ENCODE measurements at places on chromosomes 11 and 22.

DNA sequence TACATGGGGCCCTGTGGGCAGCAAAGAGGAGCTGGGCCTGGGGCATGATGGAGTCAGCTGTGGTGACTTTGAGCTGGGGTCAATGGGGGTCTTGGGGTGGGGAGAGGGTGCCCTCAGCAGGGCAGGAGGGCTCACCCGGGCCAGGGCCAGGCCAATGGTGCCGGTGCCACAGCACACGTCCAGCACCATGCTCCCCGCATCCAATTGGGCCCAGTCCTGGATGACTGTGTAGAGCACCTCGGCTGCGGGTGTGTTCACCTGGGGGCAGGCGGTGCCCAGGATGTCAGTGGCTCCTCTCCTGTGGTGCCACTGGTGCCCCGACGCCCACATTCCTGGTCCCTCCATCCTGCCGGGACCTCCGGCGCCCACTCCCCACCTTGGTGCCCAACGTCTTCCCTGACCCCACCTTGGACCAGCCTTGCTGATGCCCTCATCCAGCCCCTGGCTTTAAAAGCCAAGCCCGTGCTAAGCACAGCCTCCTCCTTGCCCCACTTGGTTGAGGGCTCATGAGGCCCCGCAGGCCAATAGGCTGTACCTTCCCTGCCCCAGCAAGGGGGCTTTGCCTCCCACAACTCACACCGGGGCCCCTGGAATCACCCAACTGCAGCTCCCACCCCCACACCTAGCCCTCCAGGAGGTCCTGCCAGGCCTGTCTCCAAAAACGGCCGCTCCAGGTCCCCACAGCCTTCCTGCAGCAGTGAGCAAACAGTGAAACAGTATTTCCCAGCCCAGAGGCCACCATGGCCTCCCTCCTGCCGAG is 2.2 kb upstream of the RANBP1 start:
- DNase-seq = no peak

DNA sequence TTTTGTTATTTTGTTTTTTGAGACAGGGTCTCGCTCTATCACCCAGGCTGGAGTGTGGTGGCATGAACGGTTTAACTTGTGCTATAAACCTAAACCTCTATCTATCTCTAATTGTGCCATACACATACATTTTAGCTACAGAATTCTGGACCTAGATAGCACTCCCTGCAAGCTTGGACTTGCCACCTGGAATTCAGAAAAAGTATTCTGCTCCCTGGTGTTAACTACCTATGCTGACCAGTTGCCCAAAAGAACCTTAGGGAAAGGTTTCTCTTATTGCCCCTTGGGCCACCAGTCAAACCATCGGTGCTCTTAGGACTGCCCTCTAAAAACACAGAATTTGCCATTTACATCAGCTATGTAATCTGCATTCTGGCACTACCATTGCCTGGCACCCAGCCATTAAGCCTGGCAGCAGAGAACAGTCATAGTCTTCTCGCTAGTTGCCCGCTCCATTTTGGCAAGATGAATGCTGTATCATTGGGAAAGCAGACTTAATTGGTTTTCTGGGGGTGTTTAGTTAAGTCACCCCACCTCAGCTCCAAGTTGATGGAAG is 55.3 kb downstream of the ETS1 start:
- no peak for DNase-seq

DNA sequence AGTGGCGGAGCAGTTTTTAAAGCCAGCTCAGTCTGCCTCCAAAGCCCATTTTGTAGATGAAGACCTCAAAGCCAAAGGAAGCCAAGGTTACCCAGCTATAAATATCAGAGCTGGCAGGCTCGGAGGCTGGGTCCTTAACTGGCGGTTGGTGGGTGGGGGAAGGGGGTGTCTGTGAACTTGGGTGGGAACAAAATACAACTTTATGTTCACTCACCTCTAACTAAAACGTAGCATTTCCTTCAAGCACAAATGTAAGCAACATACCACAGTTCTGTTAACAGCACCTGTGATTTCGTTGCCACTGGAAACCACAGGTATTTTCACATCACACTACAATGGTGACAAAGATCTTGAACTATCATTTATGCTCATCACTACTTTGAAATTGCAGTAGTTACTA is 99.7 kb upstream of the SYT13 start:
- no peak for DNase-seq

GRCh38 chr22:44261861-44262595 is 50.7 kb downstream of the SHISAL1 start:
- DNase-seq = no peak

DNA sequence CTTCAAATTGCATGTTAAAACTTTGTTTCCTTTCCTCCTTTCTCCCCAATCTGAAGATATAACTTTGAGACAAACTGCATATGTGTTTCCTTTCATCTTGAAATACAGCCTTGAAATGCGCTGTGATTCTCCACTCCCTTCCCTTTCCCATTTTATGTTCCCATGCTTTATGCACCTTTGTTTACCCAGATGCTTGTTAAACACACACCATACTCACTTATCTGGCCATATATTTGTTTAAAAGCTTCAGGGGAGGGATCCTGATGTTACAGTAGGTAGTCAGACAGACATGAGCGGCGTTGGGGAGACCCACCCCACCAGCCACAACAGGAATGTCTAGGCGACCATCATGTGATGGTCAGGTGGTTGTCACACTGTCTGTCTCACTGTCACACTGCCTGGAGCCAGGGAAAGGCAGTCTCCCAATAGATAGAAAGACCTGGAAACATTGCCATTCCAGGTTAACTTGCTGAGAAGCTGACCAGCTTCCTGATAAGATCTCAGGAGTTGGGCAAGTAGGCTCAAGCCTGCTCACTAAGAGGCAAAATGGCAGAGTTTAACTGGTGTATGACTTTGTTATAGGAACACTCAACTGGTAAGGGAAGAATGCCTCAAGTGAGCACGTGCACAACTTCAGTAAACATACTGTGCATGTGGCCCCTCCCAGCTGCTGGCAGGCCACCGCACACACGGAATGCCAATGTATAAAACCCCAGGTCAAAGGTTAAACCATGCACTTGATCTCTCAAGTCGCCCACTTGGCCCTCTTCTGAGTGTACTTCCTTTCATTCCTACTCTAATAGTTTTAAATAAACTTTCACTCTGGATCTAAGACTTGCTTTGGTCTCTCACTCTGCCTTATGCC is 23.5 kb upstream of the MSANTD2 start:
- no peak for DNase-seq

DNA sequence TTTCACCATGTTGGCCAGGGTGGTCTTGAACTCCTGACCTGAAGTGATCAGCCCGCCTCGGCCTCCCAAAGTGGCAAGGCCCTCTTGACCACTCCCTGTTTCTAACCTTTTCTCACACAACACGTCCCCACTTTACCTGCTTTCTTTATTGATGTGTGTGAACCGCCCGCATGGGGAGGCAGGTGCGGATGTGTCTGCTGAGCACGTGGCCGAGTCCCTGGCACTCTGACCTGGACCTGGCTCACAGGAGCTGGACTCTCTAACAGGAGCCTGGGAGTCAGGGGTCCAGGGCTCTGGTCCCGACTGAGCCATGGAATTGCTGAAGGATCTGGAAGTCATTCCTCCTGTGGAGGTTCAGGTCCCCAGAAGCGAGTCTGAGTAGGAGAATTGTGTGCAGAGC is 40.0 kb downstream of the C11orf96 start:
- no peak for DNase-seq

- DNase-seq = no peak
Measured at GRCh38 chr22:49865156-49865555, 11.5 kb downstream of the ZBED4 start.

- DNase-seq = no peak
Measured at GRCh38 chr11:91904792-91905785, 319.5 kb upstream of the FAT3 start.

- DNase-seq = no peak
Measured at GRCh38 chr11:130431801-130432200, 3.4 kb upstream of the ADAMTS8 start.

- no peak for DNase-seq
Measured at GRCh38 chr11:123640677-123641494, 13.5 kb downstream of the SCN3B start.

DNA sequence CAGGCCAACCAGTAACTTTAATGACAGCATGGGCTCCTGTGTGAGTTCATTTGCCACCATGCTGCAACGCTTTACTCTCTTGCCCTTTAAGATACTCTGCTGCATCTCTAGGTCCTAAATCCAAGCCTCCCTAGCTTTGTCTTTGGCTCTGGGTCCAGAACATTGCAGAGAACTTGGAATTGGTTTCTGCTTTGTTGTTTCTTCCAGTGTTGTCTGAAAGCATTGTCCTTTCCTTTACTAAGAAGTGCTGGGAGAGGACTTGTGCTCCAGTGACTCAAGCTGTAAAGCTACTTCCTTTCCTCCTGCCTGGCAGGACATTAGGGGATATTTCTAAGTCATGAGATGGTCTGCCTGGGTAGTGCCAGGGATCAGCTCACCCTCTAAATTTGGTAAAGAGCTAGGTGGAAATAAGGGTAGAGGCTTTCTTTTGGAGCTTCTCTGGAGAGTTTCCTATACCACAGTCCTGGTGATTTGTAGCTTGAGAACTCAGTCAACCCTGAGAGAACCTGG is 202.5 kb upstream of the CADM1 start:
- no peak for DNase-seq

DNA sequence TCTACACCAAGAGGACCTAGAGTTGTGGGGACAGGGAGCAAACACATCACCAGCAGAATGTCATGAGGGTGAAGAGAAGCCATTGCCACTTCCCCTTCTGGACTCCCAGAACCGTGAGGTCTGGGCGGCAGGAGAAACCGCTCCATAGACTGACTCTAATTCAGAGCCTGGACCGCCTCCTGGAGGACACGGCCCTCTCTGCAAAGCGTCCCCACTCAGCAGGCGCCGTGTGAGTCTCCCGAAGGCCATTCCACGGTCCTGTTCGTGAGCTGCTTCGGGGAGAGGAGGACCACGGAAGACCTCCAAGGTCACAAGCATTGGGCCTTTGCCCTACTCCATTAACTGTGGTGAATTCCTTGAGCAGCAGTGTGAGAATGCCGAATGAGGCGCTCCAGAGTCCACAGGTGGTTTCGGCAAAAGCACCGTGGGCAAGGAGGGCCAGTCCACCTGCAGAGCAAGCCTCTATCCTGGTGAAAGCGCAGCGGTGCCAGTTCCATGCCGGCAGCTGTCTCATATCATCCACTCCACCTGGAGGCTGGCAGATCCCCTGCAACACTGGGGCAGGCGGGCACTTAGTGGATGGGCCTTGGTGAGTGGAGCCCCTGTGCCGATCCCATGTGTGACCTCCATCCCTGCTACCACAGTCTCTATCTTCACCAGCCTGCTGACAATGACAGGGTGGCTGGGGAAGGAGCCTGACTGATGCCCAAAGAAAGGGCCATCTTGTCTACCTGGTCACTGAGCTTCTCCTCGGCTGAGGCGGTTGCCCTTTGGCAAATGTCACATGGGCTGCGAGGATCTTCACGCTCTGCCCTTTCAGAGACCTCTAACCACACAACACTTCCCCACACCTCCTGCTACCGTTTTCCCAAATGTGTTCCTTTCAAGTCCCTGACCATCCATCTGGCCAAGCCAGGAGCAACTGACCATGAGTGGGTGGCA is 7.5 kb downstream of the C11orf21 start:
- no peak for DNase-seq

- no peak for DNase-seq
Measured at GRCh38 chr11:12556155-12556554, 118.1 kb upstream of the TEAD1 start.
